ENCODE measurements at places on chromosomes 16 and 17.
A peak's percentile ranks its signal among the peaks of the same experiment; 100 is the strongest.

DNA sequence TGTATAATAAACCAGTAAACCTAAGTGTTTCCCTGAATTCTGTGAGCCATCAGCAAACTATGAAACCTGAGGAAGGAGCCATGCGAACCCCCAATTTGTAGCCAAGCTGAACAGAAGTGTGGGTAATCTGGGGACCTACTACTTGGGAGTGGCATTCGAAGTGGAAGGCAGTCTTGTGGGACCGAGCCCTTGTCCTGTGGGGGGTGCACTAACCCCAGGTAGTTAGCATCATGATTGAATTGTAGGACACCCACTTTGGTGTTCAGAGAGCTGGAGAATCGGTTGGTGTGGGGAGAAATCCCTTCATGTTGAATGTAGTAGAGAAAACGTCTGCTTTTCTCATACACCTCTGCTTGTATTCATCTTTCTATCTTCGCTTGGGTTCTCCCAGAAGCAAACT lies 79.7 kb upstream of the CPHXL start:
- DNase-seq: no peak

GRCh38 chr17:42809250-42809649 lies 10.6 kb downstream of the CNTD1 start:
- DNase-seq: peak; percentile 27

- peak; percentile 70 for DNase-seq
Measured at GRCh38 chr17:72338847-72339790, 218.3 kb downstream of the SOX9 start.

DNA sequence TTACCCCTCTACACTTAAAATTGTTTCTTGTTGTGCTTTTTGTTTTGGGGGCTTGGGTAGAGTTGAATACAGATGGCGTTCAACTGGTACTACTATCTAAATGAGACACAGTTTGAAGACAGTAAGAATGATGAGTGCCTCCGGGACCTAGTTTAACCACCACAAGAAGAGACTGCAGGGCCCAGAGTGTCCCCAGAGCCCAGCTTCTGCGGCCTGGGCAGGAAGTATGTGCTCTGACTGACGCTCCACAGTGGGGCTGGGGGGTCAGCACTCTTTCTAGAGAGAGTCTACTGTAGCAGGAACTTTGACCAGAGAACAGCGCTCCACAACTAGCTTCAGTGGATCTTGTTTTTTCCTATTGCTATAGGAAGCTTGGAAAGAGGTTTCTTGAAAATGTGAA lies 174.0 kb downstream of the VPS53 start:
- DNase-seq: no peak

GRCh38 chr17:46194393-46195216 lies 1.4 kb upstream of the KANSL1 start:
- peak; percentile 60 for DNase-seq

DNA sequence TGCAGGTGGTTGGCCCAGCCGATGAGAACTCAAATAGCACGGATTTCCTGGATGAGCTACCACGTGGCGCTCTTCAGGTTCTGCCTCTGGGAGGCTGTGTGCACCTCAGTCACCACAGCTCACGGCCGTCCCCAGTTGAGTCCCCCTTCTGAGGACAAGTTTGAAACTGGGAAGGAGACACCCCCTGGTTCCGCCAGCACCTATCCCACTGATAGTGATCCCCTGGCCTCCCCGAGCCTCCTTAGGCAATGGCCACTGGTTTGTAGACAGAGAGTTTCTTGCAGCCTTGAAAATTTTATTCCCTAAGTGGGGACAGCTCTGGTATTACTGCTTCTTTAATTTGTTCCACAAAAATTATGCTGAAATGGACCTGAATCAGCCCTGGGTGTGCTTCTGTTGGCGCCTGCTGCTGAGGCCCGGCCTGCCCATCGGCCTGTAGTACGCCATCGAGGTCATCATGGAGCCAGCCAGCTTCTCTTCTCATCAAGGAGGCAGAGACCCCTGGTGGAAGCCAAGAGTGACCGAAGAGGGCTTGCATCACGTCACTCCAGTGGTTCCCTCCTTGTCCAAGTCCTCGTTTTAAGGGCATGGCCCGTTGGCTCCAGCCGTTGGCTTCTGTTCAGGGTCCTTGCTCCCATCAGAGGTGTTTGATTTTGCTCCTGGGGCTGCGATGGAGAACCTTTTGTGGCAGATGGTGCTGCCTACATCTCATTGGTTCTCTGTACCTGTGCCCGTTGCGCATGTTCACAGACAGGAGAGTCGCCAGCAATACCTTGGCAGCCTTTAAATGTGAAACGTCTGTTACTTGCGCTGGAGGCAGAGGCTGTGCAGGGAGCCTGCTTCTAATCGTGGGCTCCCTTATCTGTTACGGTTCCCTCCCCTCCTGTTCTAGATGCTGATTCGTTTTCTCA lies 9.3 kb downstream of the SMCR8 start:
- DNase-seq: no peak

DNA sequence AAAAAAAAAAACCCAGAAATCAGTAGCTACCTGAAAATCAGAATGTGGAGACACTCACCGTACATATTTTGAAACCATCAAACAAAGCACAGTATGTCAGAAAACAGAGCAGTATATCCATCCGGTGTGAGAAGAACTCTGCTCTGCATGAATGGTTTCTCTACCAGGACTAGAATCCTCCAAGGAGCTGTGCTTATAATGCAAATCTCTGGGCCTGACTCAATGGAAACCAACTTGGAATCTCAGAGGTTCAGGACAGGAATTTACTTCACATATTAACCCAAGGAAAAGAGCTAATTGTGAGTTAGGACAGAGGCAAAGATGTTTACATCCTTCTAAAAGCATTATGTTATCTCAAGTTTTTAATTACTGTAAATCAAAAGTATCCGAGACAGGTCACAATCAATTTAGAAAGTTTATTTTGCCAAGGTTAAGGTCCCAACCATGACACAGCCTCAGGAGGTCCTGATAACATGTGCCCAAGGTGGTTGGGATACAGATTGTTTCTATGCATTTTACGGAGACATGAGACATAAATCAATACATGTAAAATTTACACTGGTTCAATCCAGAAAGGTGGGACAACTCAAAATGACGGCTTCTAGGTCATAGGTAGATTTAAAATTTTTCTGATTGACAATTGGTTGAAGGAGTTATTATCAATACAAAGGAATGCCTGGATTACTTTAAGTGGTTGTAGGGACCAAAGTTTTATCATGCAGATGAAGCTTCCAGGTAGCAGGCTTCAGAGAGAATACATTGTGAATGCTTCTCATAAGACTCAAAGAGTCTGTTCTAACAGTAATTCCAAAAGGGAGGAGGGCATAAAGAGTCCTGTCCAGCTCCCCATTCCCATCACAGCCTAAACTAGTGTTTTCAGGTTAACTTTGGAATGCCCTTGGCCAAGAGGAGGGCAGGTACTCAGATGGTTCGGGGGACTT lies 164.1 kb downstream of the CDH8 start:
- no peak for DNase-seq

DNA sequence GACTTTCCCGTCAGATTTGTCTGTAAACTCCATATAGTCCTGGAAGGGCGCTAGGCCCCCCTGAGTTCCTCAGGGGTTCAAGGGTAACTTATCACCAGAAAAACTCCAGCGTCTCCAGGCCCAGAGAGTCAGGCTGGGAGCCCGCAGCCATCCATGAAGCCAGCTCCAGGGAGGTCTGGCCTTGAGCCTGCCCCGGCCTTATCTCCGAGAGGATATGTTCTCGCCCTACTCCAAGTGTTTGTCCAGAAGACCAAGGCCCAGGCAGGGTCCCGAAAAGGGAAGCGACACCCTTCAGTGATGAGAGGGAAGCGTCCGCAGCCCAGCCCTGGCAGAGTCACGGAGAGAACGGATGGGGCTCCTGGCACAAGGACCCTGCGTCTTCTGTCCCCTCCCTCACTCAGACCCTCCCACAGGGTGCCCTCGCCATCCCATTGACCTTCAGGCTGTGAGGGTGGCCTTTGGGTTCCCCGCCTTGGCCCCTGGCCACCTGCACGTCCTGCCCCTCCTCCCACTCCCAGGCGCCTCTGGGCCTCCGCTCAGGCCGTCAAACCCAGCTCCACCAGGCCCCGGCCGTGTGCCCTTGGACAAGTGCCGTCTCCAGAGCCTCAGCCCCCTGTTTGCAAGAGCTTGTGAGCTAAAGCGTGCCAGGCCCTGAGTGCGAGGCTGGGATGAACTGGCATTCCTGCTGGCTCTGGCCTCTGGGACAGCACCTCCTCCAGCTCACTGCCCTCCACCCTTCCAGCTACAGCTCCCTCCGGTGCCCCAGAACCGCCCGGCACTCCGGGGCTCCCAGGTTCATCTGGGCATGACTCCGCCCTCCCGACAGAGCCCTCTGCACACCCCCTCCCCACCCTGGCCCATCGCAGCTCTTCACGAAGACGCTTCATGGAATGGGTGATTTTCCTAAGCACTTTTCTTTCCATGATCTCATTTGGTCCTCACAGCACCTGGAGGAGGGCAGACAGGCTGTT lies 83.4 kb downstream of the ZDHHC7 start:
- no peak for DNase-seq

All from A549 (cell line).